Spleen (tissue), 13 donors: ENCODE measurements at places on chromosomes 13 and 19. TPM values are rescaled to one million over a fixed set of nuclear protein-coding genes. Genes with fewer than 3 reads are reported as not detected.
A peak's percentile ranks its signal among the peaks of the same experiment; 100 is the strongest.

SMAD9 gene
- total RNA-seq = 1.2 TPM

DNA sequence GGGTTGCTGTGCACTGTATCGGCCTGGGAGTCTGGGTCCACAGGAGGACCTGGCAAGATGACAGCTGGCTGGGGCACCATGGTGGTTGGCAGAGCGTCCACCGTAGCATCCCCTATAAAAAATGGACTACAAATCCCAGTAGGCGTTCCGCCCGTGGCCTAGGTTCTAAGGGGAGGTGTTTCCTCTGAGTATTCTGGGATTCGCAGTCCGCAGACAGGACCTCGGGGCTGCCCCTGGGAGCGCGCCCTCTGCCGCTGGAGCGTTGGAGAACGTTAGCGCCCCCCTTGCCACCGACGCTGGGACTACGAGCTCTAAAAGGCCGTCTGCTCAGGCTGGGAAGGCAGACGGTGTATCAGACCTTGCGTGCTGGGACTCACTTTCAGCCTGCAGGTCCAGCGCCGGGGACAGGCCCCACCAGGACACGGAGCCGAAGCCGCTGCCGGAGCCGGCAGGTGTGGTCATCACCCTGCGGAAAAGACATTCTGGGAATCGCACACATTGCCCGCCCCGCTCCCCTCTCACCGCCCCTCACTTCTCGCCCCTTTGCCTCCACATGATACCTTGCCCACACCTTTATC is 372 bp downstream of the DNAAF3 start:
- DNase-seq = peak; percentile 79

PRSS57 gene
- 2.5 TPM for total RNA-seq

- DNase-seq = no peak
Measured at GRCh38 chr13:33191425-33192210, 93.9 kb downstream of the STARD13 start.

GRCh38 chr19:50147462-50148423 is 15.3 kb downstream of the IZUMO2 start:
- DNase-seq = peak; percentile 89

DNA sequence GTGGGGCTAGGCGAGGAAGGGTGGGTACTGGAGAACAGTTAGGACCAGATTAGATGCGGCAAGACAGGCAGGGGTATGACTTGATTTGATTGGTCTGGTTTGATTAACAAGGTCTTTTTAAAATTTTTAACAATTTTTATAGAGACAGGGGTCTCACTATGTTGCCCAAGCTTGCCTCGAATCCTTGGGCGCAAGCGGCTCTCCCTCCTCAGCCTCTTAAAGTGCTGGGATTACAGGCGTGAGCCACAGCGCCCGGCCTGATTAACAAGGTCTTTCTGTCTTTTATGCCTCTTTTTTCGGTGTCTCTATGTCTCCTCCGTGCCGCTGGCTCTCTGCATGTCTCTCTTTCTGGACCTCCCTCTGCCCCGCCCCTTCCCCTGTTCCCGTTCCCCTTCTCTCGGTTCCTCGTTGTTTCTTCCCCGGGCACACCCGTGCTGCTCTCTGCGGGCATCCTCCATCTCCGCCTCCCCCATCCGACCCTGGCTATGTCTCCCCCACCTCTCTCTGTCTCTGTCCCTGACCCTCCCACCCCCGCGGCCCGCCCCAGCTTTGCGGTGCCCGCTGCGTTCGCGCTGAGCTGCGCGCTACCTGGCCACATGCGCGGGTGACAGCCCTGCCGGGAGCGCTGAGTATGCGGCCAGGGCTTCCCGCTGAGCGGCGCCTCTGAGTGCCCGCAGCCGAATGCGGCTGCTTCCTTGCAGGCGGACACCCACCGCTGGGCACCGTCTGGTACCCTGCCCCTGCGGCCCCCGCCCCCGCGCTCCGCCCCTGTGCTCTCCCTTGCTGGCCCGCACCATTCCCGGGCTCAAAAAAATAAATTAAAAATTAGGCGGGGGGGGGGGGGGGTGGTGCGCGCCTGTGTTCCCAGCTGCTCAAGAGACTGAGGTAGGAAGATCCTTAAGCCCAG is 8.1 kb upstream of the SDHAF1 start:
- peak; percentile 87 for DNase-seq

OR7C1 gene
- not detected for total RNA-seq

CLEC4M gene
- total RNA-seq = not detected

DNA sequence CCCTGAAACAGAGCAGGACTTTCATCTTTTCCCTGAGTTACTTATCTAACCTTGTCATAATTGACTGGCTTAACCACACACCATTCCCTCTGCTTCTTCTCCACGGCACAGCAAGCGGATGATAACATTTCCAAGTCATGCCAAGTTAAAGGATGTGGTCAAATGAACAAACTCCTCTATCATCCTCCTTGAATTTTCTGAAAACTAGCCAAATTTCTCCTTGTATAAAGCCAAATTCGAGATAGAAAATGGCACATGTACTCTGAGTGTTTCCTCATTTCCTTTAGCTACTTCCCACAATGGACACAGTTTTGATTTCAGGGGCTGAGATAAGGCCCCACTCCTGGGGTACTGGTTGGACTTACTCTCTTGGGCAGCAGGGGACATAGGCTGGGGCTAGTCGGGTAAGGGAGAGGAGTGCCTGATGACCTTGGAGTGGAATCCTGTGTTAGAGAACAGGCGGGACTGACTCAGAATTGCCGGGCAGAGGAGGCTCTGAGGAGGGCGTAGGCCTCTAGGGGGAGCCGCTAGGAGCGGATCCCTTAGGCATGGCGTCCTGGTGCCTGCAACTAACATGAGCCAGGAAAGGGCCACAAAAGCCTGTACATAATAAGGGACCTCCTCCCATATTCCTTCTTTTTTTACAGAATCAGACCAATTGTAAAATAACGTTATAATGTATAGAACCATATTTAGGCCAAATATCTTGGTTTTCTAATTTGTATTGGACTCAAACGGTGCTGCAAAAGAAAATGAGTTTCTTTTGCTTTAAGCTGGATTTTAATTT is 20.3 kb upstream of the TMTC4 start:
- peak; percentile 60 for DNase-seq

- DNase-seq = no peak
Measured at GRCh38 chr19:13699786-13700185, 64.5 kb upstream of the MRI1 start.

DNA sequence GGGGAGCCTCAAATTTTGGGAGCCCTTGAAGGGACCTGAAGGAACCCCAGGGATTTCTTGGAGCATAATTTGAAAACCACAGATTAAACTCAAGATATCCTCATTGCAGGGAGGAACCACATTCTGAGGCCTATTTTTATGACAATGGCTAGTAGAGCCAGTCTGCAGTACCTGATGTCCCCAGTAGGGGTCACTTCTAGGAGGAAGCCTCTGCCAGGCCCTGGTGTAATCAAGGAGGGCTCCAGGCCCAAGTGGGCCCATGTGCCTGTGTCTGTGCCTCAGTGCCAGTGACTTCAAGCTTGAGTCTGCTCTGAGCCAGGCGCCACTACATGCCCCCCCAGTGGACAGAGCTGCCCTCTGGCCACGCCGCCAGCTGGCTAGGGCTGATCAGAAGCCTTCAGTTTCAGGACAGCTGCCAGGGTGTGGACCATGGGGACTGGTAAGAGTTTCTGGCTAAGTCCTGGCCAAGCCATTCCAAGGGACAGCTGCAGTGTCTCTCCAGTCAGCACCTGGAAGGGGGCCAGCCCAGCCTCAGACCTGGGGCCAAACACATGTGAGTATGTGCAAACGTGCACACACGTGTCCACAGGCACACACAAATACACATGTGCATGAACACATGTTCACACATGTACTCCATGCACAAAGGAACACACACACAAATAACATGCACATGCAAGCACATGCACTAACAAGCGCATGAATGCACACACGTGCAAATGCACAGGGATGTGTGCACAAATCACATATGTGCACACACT is 20.5 kb upstream of the SLC7A10 start:
- DNase-seq = peak; percentile 73

C5AR1 gene
- 43.1 TPM for total RNA-seq

DNA sequence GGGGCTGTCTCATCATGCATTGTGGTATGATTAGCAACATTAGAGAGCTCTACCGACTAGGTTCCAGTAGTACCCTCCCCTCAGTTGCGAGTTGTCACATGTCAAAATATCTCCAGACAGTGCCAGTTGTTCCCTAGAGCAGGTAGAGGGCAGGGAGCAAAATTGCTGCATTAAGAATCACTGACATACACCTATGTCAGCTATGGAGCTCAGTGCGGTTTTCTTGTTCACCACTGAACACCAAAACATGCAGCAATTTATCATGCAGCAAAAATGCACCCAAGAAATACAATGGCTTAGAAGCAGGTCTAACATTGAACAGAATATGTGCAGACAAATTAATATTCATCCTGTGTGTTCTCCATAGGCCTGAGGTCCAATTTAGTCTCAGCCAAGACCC is 186.9 kb upstream of the STARD13 start:
- no peak for DNase-seq

GRCh38 chr19:7063339-7063738 is 4.9 kb upstream of the MBD3L3 start:
- DNase-seq = no peak

DNA sequence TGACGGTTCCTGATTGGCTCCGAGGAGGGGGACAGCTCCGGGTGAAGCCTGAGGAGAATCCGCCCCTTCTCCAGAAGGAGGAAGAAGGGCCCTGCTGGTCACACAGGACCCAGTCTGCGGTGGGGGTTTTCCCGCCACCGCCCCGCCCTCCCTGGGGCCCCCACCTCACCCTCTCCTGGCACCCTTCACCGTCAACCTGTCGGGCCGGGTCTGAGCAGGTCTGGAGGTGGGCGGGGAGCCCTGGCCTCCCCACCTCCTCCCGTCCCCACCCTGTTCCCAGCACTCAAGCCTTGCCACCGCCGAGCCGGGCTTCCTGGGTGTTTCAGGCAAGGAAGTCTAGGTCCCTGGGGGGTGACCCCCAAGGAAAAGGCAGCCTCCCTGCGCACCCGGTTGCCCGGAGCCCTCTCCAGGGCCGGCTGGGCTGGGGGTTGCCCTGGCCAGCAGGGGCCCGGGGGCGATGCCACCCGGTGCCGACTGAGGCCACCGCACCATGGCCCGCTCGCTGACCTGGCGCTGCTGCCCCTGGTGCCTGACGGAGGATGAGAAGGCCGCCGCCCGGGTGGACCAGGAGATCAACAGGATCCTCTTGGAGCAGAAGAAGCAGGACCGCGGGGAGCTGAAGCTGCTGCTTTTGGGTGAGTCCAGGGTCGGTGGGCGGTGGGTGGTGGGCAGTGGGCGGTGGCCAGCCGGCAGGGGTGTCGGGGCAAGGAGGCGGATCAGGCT is at the start of gene GNA15:
Gene GNA15 (plus strand): TSS at position 73 of the 723 bp plus-strand sequence. CDS start 418 bp downstream, at position 491.
- DNase-seq = peak; percentile 82

DNA sequence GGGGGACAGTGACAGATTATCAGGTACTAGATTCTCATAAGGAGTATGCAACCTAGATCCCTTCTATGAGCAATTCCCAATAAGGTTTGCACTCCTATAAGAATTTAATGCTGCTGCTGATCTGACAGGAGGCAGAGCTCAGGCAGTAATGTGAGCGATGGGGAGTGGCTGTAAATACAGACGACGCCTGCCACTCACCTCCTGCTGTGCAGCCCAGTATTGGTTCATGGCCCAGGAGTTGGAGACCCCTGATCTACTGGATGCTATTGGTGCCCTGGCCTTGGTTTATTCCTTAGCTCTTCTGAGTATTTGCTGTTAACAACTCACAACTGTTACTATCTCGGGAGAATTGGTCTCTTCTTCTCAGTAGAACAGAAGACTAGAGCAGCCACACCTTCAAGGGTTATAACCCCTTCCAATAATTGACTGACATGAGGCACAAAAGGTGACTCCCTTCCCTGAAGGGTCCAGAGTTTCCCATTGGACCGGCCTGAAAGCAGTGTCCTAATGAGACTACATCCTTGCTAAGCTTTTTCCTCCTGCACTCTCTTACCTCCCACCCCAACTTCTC is 35.0 kb upstream of the RBM26 start:
- no peak for DNase-seq

MEF2B gene
- 3.3 TPM for total RNA-seq

MARCHF2 gene
- total RNA-seq = 212 TPM

NUCB1 gene
- total RNA-seq = 268 TPM

DNA sequence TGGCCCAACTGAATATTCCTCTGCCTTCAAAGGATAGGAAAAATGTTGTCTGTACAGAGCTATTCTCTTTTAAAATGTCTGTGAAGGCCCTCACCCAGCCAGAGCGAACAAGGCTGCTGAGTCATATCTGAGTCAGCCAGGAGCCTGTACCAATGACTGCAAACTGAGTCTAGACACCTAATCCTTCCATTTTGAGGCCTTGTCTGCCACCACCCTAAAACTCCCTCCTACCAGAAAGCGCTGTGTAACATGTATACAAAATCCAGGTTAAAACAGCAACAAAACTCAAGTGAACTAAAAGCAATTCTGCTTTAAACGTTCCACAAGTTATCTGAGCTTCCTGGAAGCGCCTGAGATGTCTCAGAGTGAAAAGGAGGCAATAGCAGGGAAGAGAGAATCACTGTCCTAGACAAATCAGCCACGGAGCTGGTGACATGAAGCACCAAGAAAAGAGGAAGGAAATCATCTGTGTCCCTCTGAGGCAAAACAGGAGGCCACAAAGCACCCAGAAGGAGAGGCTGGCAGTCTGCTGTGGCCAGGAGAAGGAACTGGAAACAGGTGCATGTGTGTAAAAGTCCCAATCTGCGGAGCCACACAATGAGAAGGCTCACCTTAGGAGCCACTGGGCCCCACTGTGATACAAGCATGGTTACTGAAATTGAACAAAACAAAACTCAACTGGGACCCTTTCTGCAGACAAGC is 10.2 kb downstream of the DHRS12 start:
- DNase-seq = no peak

DNA sequence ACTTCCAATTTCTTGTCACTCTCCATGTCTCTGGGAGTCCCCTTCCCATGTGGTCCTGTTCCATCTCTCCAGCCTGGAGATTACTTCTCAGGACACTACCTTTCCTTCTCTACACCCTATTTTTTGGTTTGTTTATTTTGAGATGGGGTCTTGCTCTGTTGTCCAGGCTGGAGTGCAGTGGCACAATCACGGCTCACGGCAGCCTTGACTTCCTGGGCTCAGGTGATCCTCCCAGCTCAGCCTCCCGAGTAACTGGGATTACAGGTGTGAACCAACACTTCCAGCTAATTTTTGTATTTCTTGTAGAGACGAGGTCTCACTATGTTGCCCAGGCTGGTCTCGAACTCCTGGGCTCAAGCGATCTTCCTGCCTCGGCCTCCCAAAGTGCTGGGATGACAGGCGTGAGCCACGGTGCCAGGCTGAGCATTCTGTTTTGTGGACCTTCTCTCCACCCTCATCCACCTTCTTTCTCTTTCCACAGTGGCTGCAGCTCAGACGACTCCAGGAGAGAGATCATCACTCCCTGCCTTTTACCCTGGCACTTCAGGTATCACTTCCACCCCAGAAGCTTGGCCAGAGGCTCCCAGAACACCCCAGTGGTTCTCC is 644 bp downstream of the HCST start:
- DNase-seq = peak; percentile 74

CEACAM16 gene
- total RNA-seq = not detected
